ENCODE measurements at places on chromosomes 7 and 10.

DNA sequence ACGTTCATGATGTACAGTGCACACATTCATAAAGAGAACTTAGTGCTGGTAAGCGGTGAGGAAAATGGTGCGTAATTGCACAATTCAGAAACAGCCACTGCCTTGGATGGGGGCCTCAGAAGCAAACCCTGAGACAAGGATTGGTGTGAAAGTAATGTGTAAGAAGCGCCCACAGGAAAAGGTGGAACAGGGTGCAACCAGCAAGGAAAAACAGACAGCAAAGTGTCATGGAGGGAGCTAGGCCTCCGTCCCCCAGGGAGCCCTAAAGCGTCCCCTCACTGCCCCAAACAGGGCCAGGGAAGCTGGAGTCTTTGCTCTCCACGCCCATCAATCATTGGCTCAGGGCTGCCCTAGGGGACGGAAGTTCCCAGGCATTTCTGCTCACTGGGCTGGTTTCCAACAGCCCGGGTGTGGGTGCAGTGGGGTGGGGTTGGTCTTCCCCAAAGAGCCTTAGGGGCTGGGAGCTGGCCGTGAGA, 9.6 kb upstream of the C10orf105 start:
- DNase-seq, result no peak

GRCh38 chr7:70322856-70323255, 724.6 kb downstream of the AUTS2 start:
- no peak for DNase-seq

DNA sequence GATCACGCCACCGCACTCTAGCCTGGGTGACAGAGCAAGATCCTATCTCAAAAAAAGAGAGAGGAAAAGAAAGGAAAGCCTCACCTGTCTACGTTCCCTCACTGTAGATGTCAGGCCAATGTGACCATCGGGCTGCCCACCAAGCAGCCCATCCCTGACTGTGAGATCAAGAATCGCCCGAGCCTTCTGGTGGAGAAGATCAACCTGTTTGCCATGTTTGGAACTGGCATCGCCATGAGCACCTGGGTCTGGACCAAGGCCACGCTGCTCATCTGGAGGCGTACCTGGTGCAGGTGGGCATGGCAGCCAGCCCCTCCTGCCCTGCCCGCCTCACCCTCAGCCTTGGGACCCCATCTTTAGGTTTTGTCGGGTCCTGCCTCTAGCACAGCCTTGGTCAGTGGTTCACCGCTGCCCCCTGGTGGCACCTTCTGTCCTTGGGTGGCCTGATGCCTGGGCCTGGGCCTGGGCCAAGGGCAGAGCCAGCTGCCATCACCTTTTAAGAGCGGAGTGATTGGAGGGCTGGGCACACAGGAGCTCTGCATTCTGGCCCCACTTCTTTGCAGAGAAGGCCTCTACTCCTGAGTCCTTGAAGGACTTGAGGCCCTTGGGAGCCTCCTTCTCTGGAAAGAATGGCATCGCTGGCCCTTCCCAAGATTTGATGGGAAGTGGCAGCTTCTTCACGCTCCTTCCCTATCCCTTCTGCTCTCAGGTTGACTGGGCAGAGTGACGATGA, 14.4 kb upstream of the AHCYL2 start:
- DNase-seq, result peak; percentile 68

GRCh38 chr7:31254926-31255325, 85.6 kb downstream of the NEUROD6 start:
- DNase-seq, result no peak

GRCh38 chr10:28250782-28251181, 52.1 kb downstream of the MPP7 start:
- no peak for DNase-seq

GRCh38 chr7:15764851-15765382, 78.4 kb upstream of the MEOX2 start:
- DNase-seq, result no peak

GRCh38 chr7:99197498-99197897, 10.4 kb downstream of the KPNA7 start:
- no peak for DNase-seq

DNA sequence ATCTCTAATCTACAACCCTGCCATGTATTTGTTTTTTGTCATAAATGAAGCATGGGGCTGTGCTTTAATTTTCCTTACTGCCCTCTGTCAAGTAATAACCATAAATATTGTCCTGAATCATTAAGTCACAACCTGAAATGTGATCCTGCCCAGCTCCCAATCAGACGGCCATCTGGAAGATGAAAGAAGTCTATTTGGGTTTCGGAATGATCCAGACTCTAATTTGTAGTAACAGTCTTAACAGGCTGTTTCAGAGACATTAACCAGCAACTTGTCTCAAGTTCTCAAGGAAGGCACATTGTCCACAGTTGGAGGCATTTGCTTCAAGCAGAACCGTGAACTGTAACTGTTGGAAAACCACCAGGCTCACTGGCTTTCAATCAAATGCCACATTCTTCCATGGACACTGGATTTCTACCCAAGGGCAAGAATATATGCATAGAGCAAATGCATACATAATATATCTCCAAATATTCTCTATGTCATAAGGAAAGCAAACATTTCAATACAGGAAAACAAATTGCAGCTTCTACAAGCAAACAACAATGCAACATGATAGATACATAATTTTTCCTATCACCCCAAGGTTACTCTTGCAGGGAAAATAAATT, 405.2 kb upstream of the NPVF start:
- no peak for DNase-seq

DNA sequence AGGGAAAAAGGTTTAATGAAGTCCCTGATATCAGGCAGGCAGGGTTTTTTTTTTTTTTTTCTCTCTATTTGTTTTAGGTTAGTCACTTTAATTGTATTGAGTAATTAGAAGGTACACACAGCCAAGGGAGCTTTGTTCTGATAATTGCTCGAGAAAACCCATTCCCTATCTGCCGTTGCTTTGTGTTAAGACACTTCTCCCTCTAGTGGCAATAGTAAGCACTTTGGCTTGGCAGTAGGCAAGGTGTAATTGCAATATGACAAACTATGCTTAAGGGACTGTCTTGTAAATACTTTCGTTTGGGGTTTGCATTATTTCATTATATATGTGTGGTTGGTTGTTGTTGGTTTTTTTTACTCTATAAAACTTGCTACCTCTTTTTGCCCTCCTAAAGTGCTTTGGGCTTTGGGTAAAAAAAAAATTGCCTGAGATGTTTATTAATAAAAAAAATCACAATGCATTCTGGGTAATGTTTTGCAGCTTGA, 113.4 kb downstream of the BTRC start:
- no peak for DNase-seq

- no peak for DNase-seq
Observed at GRCh38 chr7:107494884-107495283, 25.0 kb downstream of the GPR22 start.

GRCh38 chr10:8035641-8036470, 18.6 kb upstream of the GATA3 start:
- DNase-seq, result peak; percentile 32

DNA sequence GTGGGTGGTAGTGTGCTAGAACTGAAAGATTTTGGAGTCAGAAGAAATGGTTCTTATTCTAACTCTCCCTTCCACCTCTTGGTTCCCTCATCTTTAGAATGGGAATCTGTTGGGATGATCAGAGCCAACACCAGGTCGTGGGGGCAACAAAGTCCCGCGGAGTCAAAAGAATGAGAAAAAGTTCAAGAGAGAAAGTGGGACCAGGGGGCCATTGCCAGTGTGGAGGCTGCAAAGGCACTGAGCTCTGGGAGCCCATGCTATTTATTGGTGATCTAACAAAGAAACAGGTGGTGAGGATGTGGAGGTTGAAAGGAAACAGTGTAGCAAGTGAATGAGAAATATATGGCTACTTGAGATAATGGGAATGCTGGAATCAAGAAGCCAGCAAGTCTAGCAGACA, 29.4 kb downstream of the AGAP4 start:
- DNase-seq, result no peak

DNA sequence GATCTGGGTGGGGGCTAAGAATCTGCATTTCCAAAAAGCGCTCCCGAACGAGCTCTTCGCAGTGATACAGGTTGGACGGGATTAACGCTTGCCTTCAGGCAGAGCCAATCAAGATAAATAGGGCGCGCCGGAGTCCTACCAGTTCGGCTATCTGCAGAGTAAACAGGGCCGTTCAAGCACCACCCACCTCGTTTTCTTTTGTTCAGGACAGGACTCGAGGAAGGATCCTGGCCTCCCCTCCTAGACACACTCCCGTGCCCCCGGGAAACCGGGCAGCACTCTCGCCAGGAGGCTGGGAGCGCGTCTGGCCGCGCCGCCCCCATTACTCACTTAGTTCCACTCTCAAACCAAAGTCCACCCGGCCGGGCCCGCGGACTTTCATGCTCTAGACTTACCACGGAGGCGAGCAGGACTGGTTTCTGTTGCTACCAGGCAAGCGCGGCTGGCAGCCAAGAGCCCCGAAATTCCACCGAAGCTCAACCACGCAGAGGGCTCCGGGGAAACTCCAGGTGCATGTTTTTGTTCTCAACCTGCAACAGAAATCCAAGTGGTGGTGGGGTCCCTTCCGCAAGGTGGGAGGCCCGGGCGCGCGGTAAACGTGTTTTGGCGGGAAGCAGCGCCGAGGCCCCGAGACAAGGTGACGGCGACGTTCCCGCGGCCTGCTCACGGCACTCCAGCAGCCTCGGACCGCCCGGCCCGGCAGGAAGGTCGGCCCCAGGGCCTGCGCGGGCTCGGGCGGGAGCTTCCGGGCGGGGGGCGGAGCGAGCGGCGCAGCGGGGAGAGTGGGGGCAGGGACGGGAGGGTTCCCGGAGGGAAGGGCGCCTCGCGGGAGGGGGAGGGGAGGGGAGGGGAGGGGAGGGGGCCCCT, 12.7 kb downstream of the HNRNPF start:
- peak; percentile 69 for DNase-seq

DNA sequence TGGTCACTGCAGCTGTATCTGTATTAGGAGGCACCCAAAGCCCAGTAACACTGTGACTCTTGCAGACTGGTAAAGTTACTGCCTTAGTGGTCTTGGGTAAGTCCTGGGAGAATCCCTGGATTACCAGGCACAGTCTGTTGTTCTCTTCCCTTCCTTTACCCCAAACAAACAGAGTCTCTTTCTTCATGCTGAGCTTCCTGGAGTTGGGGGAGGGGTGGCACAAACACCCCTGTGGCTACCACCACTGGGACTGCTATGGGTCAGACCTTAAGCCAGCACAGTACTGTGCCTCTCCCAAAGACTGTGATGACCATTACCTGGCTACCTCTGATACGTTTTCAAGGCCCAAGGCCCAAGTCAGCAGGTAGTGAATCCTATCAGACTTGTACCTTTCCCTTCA, 59.9 kb upstream of the FAM3C start:
- no peak for DNase-seq

DNA sequence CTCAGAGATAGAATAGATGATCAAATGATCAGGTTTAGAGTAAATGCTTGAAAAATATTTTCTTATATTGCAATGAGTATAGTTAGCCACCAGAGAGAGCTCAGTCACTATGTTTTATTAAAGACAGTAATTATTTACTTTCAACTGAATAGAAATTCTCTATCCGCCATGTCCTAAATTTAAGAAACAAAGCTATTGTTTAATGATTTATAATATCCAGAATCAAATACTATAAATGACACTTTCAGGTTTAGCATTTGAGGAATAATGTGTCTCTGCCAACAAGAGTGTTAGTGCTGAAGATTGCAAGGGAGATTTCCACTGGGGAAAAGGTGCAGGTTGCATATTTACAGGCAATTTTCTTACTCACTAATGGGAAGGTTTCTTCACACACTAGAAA, 184.7 kb downstream of the DGKB start:
- no peak for DNase-seq

- DNase-seq, result no peak
Observed at GRCh38 chr10:63684257-63684936, 163.2 kb downstream of the REEP3 start.

DNA sequence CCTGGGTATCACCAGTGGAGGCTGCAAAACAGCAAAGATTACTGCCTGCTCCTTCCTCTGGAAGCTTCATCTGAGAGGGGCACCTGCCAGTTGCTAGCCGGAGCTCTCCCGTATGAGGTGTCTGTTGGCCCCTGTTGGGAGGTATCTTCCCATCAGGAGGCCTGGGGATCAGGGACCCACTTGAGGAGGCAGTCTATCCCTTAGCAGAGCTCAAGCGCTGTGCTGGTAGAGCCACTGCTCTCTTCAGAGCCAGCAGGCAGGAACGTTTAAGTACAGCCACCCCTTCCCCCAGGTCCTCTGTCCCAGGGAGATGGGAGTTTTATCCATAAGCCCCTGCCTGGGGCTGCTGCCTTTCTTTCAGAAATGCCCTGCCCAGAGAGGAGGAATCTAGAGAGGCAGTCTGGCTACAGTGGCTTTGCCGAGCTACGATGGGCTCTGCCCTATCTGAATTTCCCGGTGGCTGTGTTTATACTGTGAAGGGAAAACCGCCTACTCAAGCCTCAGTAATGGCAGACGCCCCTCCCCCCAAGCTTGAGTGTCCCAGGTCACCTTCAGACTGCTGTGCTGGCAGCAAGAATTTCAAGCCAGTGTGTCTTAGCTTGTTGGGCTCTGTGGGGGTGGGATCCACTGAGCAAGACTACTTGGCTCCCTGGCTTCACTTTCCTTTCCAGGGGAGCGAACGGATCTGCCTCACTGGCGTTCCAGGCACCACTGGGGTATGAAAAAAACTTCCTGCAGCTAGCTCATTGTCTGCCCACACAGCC, 19.6 kb downstream of the SEMA3E start:
- no peak for DNase-seq

GRCh38 chr10:118401708-118402193, 59.6 kb upstream of the FAM204A start:
- DNase-seq, result no peak

- no peak for DNase-seq
Observed at GRCh38 chr7:76430836-76431235, 6.1 kb downstream of the ZP3 start.

- DNase-seq, result no peak
Observed at GRCh38 chr10:76334255-76334654, 902.8 kb downstream of the LRMDA start.

DNA sequence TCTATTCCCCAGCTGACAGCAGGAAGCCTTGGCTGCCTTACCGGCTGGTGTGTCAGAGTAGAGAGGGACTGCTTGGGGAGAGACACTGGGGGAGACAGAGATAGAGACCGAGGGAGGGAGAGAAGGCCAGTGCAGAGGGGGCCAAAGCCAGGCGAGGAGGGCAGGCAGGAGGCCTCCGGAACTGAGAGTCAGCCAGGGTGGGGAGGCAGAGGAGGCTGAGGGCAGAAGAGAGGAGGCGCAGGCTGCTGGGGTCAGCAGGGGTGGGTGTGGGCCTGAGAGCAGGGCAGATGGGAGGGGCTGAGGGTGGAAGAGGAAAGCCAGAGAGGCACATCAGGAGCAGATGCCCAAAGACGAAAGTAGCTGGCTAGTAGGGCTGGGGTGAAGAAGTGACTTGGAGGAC, 57.2 kb upstream of the PAX2 start:
- no peak for DNase-seq

DNA sequence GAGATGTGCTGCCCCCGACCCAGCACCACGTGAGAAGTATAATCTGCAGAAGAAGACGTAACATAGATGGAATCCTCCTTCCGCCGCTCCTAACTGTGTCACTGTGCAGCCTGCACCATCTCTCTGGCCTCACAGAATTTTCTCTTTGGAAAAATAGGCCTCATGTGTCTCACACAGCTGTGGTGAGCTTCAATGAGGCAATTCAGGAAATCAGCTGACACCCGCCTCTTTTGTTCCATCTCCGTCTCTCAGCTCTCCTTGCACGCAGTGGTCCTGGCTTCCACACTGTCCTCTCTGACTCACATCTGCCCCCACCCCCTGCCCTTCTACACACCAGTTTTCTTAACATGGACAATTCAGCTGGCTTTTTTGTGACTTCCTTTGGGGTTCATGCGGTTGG, 7.2 kb downstream of the C10orf90 start:
- no peak for DNase-seq

Data from activated T-cell treated with anti-CD3 and anti-CD28 coated beads, Interleukin-2, amount 50 U/mL, for 1 hour (primary cell).